Stimulated activated CD8-positive, alpha-beta memory T cell treated with anti-CD3 and anti-CD28 coated beads, Interleukin-7, amount 100 ng/mL, for 1 hour (primary cell): ENCODE measurements at places on chromosomes 11 and 22.

DNA sequence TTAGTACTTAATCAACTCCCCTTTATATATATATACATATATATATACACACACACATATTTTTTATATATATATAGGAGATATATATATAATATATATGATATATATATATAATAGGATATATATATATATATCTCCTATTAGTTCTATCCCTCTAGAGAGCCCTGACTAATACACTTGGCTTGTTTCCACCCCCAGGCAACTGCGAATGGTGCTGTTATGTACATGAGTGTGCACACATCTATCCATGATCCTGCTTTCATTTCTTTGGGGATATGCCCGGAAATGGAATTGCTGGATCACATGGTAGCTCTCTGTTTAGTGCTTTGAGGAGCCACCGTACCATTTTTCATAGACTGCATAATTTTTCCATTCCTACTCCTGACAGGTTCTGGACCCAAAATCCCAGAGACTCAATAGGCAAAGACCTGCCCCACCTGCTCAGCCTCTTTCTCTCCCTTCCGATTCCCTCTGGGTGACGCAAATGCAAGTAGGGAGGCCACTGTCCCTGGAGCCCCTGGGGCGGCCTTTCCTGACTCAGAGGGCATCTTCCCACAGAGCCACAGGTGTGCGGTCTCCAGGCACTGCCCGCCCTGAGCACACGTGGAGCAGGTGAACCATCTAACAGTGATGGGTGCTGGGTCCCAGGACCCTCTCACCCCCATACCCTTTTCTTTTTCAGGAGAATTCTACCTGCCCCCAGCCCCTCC lies 12.0 kb downstream of the FGF3 start:
- DNase-seq, result no peak

DNA sequence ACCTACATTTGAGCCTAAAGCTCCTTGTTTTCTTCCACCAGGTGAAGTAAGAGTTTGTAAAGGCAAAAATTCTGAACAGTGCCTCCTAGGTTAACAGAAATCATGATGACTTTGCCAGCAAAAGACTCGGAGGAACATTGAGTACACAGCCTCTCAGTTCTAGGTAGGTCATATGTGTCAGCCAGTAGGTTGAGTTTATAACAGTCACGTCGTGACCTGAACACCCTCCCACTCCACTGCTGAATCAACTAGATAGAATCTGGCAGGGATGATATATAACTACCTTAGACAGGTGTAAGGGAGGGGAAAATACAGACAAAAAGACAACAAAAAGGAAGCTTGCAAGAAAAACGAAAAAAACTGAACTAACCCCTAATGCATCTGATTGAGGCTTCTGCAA lies 12.8 kb upstream of the ASPHD2 start:
- DNase-seq, result no peak

DNA sequence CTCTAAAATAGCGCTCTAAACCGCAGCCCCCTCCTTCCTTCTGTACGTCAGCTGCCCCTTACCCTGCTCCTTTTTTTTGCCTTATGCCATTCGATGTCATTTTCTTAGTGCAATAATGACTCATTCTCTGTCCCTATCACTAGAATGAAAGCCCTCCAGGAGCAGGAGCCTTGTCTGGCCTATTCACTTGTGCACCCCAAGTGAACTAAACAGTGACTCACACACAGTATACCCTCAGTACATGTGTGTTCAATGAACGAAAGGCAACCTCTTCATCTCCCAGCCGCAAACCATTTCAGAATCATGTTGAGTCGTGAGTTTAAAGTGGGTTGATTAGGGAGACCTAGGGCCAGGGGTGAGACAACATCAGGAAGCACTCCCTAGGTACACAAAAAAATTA lies 50.7 kb upstream of the SPATA19 start:
- no peak for DNase-seq

DNA sequence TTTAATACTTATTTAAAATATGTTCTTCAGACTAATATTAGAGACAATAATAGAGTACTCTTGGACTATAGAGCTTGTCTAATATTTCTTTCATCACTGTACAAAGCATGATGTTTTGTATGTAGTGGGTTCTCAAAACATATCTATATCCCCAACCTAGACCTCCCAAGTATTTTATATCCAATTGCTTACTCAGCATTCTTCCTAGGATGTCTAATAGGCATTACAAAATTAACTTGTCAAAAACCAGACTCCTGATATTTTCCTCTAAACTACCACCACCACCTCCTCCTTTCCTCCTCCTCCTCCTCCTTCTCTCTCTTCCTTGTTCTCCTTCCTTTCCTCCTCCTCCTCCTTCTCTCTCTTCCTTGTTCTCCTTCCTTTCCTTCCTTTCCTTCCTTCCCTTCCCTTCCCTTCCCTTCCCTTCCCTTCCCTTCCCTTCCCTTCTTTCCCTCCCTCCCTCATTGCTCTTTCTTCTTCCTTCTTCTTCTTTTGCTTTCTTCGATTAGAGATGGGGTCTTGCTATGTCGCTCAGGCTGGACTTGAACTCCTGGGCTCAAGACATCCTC lies 21.3 kb downstream of the BCO2 start:
- DNase-seq, result no peak

- DNase-seq, result no peak
These were observed 475 bp downstream of the MAPK12 start for GRCh38 chr22:50260801-50261614.

DNA sequence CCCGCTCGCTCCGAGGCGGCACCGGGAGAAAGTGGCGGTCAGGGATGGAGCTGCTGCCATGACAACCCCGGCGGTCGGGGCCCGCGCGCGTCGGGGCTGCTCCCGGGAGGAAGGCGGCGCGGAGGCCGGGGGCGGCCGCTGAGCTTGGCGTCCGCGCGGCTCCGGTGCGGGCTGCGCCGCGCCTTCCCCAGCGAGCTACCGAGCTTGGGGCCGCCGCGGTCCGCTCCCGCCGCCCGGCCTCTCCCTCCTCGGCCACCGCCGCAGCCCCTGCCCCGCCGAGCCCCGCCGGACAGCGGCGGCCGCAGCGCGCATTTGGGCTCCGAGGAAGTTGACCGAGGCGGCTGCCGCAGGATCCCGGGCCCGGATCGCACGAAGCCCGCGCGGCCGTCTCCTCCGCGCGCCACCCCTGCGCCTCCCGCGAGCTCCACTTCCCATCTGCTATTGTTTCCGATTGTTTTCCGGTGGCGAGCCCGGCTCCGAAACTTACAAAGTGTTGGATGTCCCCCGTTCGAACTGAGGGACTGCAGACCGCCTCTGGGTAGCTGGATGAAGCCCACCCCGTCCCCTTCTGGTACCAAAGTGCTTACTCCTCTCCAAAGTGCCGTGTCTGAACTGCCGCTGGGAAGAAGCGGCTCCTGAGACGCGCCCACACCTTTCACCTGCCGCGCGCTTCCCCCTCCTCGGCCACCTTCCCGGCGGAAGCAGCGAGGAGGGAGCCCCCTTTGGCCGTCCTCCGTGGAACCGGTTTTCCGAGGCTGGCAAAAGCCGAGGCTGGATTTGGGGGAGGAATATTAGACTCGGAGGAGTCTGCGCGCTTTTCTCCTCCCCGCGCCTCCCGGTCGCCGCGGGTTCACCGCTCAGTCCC lies 540.3 kb downstream of the NTM start:
- DNase-seq, result no peak

GRCh38 chr11:108826136-108826535 lies 161.3 kb downstream of the DDX10 start:
- DNase-seq, result no peak

DNA sequence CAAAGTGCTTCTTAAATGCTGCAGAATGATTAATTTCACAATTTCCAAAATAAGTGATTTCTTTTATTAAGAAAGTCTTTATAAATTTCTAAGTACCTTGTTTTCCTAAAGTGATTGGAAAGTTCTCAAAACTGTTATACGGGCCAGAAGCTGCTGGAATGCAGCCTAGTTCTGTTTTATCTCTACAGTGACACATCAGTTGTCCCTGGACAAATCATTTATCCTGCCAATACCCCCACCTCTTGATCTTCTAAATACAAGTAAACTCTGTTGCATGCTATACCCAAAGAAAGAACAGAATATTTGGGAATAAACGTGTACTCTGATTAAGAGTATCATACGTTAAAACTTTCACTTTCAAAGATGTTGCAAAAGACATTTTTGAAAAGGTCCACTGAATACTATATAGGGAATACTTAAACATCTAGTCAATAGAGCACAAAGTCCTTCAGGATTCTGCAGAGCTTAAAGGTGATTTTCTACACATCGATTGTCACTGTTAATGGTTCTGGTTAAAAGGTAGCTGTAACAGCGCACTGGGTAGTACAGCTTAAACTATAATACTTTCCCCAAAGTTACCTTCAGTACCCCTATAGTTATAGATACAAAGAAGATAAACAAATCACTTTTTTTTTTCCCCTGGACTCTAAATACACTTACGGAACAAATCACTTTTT lies 92.1 kb upstream of the APOA1 start:
- no peak for DNase-seq

DNA sequence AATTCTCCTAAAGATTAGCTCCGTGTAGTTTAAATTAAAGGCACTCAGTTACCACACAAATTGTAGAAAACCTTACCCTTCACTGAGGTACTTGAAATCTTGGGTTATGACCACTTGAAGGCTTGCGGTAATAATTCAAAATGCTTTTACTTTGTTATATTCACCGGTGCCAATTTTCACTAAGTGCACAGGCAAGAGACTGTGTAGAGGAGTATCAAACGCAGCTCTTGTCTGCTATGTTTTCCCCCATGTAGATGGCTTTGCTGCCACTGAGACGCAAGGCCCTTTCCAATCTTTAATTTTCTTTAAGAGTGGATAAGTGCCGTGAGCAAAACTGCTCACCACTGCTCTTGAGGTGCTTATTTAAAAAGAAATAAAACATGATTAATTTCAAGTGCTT lies 155.8 kb downstream of the CADM1 start:
- DNase-seq, result no peak

DNA sequence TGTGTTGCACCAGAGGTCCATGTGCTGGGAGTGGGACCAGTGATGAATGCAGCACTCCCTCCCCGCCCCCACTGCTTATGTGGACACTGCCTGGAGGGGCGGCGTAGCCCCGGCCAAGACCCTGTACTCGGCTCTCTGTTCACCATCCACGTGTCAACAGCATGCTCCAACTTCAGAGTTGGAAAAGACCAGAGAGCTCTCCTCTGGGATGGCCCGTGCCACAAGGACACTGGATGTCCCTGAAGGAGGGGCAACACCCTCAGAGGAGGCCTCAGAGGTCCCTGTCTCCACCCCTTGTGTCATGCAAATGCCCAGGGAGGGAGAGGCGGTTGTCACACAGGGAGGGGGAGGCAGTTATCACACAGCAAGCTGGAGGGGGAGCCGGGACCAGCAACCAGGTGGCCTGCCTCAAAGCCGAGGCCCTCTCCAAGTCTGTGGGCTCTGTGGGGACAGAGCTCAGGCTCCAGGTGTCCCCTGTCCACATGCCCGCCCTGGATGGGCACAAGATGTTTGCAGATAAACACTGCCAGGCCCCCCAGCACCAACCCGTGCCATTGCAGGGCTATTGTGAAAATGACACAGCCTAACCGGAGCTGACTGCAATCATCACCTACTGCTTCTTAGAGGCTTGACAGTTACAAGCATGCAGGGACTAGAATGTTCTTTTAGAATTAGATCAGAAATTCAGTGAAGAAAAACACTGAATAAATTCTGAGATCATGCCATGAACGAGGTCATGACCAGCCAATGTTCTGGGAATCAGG lies 121.1 kb downstream of the PHF21B start:
- DNase-seq, result no peak

DNA sequence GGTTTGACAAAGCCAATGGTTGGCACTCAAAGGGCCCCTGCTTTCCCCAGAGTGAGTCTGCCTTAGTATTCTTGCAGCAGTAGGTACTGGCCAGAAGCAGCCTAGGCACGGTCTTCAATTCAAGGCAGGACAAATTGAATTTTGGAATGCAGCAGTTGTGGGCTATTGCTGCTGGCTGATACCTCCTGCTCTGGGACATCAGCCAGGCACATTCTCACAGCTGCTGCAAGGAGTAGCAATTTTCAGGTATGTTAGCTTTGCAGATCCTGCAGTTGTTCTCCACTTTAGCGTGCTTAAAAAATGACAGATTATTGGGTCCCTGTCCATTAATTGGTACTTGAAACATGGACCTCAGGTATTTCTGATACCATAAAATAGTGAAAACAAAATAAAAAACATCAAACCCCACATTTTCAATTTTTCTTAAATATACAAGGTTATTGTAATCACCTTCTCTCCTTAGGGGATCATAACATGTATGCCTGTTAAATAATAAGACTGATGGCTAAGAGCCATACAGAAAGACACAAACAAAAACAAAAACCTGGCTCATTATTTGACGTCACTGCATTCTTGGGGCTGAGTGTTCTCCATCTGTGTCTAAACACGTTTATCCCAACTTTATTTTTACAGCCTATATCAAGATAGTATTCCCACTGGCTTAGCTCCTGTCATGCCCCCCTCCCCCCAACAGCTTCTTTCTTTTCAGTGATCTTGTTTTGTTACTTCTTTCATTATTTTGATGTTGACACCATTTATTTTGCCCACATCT lies 85.1 kb upstream of the CARD18 start:
- no peak for DNase-seq
